HS-27A (cell line): ENCODE measurements at places on chromosomes 4 and X.
A peak's percentile ranks its signal among the peaks of the same experiment; 100 is the strongest.

GRCh38 chr4:128310266-128310697 is 22.7 kb upstream of the PGRMC2 start:
- no peak for DNase-seq

DNA sequence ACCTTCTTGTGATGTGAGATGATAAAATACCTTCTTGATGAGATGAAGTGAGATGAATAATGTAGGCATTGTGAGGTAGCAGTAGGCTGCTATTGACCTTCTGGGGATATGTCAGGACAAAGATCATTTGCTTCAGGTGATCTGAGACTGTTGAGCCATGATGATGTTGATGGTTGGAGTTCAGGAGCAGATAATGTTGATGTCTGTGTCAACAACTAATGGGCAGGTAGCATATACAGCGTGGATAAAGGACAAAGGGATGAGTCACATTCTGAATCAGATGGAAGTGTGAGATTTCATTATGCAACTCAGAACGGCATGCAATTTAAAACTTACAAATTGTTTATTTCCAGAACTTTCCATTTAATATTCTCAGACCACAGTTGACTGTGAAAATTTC is 57.3 kb downstream of the RAP1GDS1 start:
- DNase-seq = no peak

GRCh38 chrX:39335513-39336235 is 534.4 kb downstream of the MID1IP1 start:
- no peak for DNase-seq

- DNase-seq = no peak
Observed at GRCh38 chrX:19091596-19091995, 30.7 kb downstream of the ADGRG2 start.

DNA sequence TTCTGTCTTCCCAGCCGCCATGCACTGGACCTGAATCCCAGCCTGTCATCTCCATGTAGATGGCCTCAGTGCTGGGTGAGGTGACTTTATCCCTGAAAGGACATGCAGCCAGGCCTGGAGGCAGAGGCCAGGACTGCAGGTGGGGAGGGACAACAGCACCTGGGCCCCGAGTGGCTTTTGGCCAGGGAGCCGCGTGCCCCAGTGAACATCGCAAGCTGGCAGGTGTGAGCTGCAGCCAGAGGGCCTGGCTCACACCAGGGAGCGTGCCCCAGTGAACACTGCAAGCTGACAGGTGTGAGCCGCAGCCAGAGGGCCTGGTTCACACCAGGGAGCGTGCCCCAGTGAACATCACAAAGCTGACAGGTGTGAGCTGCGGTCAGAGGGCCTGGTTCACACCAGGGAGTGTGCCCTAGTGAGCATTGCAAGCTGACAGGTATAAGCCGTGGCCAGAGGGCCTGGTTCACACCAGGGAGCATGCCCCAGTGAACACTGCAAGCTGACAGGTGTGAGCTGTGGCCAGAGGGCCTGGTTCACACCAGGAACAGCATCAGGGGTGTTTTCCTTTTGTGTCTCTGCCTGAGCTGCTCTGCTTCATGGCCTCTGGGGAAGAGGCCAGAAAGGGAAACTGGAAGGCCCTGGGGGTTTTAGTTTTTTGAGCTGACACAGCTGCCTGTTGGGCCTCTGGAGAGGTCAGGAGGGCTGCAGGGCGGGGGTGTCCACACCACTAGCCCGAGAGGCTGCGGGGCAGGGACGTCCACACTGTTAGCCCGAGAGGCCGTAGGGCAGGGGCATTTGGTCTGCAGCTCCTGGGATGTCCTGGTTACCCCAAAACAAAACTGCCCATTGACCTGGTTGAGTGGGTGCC is 22.7 kb upstream of the PSAPL1 start:
- no peak for DNase-seq

DNA sequence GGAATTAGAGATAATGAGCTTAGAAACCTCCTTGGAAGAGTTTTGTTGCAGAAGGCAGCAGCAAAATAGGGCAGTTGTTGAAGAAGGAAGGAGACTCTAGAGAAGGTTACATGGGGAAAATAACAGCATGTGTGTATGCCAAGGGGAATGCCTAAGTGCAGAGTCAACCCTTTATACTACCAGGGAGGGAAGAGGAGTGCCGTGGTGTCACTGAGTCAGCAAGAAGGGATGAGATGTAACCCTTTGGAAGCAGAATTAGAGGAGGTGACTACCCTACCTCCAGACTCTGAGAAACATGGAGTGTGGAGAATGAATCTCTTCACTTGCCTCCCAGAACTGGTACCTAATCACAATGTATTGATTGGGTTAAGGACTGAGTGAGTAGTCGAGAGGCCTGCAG is 6.7 kb upstream of the GABRE start:
- no peak for DNase-seq

DNA sequence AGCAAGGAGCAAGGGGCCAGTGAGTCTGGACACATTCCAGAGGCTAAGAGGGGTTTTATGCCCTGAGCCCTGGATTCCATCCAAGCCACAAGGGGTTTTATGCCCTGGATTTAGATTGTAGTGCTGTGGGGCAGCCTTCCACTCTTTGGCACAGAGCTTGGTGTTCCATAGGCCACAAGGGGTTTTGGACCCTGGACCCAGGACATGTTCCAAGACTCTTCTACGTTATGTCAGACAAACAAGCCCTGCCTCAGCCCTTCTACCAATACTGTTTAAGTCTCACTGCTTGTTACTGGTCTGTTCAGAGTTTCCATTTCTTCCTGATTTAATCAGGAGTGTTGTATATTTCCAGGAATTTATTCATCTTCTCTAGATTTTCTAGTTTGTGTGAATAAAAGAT is 12.8 kb upstream of the SCARB2 start:
- DNase-seq = no peak

GRCh38 chr4:123297836-123298235 is 98.8 kb upstream of the SPRY1 start:
- DNase-seq = no peak

DNA sequence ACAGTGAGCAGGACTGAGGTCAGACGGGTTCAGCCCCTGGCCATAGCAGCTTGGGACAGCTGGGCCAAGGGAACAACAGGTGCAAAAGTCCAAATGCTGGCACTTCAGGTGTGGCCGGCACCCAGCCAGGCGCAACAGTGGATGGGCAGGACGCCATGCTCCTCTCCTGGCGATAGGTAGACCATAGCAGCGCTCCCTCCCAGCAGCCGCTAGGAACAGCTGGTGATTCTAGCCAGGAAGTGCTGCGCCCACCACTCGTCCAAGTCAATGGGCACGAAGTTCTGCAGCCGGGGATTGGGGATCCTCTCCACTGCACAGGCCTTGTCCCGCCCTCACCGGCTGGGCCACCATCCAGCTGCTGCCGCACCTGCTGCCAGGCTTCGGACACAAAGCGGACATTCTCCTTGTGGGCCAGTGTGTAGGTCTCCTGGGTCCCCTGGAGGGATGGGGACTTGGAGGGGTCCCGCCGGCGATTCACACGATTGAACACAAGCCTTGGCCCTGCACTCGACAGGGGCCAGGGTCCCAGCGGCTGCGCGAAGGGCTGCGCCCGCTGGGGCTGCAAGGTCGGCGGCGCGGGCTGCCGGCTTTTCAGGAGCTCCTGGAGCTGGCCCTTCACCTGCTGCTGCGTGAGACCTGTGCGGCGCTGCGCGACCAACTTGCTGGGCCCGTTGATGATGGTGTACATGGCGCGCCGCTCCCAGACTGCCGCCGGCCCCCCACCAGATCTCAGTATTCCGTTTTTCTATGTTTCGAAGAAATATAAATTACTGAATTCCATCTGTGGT is 227.5 kb upstream of the STK26 start:
- no peak for DNase-seq

GRCh38 chr4:88533088-88533790 is 9.7 kb upstream of the PYURF start:
- no peak for DNase-seq

DNA sequence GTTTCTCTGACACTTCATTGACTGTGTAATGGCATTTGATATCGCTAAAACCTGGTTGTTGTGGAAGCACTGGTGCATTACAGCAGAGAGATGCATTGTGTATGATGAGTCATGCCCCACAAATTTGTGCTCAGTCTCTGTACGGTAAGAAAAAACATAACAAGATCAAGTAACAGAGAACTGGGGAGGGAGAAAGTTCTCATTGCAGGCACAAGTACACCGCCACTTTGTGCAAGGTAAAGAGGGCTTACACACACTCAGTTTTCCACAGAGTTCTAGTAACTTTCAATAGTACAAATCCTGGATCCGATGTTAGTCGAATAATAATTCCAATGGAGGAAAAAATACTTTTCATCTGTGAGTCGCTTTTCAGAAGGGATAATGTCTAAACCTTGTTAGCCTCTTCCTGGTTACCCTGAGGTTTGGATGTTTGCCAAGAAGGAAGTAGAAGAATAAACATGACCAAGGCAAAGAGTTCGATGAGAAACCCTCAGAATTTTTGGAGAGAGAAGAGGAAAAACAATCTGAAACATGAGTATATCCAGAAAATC is 512.5 kb upstream of the SLIT2 start:
- DNase-seq = peak; percentile 72

- no peak for DNase-seq
Observed at GRCh38 chr4:26289401-26289800, 31.4 kb upstream of the RBPJ start.

DNA sequence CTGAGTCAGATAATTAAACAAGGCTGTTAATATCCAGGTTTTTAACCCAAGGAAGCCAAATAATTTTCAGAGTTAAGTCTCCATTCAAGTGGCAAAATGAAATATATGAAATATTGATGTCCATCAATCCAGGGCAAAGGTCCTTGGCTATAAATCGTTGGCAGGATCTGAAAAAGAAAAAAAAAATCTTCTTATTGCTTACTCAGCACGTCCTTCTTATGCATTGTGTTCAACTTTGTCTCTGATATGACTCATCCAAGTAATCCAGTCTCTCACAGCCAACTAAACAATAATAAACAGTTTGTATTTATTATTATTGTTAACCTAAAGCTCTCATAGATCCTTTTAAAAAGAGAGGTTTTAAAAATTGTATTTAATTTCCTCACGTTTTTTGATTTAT is 851.2 kb downstream of the ADGRL3 start:
- no peak for DNase-seq

GRCh38 chr4:94523617-94524016 is 71.9 kb downstream of the PDLIM5 start:
- DNase-seq = no peak

DNA sequence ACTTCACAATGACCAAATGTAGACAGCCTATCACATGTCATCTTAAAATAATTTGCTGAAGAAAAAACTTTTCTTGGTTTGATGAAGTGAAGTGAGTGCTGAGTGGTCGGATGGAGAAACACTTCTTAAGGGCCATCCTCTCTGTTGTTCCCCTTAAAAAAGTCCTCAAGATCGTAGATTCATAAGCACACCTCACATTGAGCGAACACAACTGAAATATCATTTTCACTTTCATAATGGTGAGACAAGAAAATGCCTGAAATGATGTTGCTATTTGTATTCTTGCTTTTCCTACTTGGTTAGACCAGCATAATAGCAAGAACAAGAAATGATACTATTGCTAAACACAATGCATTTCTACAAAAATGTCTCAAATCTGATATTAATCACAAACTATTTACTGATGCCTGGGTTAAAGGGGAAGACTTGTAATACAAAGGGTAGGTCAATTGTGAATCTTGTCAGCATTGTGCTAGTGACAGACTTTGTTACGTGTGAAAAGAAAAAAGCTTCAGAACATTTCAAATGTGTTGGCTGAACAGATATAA is 305.6 kb upstream of the NR3C2 start:
- no peak for DNase-seq

- no peak for DNase-seq
Observed at GRCh38 chrX:153669174-153669890, 4.3 kb downstream of the PNCK start.

- no peak for DNase-seq
Observed at GRCh38 chrX:41981481-41982013, 58.2 kb upstream of the CASK start.

DNA sequence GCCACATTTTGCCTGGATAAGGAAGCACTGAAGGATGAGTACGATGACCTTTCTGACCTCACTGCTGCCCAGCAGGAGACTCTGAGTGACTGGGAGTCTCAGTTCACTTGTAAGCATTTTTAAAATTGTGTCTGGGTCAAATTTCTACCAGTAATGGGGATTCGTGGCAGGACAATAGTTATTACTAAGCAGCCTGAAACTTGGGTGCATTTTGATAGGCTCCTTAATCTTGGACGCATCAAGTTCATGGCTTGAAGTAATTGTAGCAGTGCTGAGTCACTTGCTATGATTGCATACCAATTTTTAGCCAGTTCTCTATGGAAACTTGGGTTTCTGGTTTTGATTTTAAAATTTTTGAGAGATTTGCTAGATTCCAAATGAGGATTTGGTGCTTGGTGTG is 4.3 kb downstream of the PGRMC1 start:
- no peak for DNase-seq

- DNase-seq = no peak
Observed at GRCh38 chrX:11741574-11741973, 16.5 kb upstream of the MSL3 start.

DNA sequence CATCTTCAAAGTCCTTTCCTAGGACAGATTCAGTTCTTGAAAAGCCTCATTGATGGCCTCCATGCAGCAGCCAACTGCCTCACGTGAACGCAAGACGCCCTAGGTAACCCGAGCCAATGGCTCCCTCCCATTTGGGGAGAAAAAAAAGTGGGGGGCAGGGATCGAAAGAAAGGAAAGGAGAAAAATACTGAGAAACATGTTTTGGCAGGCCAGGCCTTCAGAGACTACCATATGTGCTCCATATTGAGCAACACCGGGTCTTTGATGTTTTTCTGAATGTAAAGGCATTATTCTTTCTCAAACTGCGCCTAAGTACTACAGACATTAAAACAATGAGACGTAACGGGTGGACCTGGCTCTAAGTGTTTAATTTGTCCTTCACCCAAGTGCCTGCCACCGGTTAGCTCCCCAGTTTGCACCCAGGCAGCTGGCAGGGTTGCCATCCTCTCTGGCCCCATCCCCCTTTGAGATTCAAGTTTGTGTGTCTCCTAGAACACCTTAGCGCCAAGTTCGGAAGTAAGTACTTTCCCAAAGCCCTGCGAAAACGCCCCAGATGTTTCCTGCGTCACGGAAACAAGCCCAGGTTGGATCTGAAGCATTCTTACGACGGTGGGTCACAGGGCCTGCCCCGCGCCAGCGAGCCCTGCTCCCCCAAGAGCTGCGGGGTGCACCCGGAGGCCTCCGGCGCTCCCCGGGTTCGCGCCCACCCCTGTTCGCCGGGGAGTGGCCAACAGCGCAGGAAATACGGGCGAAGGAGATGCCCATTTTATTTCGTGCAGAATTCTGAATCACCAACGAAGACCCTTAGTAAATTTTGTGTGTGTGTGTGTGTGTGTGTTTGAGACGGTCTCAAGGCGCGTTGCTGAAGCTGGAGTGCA is 30.1 kb downstream of the HAND2 start:
- DNase-seq = no peak

DNA sequence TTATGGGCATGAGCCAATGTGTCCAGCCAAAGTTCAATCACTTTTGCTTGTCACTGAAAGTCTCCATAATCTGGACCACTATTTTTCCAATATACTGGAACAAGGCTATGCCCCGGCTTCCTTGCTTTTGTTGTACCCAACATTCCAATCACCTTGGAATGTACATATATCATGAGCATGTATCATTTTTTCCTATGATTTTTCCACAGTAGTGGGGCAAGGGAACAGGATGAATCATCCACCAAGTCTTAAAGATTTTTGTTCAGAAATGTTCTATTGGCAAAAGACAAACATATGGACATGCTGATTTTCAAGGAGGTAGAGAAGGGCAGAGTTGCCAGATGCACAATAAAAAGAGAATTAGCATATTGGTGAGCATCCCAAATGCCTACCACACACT is 548.1 kb upstream of the INTU start:
- no peak for DNase-seq

GRCh38 chrX:2478546-2479419 is 22.0 kb downstream of the DHRSX start:
- no peak for DNase-seq
